ENCODE measurements at places on chromosomes 3 and 15. TPM values are rescaled to one million over a fixed set of nuclear protein-coding genes. Genes with fewer than 3 reads are reported as not detected.
A peak's percentile ranks its signal among the peaks of the same experiment; 100 is the strongest.

DNA sequence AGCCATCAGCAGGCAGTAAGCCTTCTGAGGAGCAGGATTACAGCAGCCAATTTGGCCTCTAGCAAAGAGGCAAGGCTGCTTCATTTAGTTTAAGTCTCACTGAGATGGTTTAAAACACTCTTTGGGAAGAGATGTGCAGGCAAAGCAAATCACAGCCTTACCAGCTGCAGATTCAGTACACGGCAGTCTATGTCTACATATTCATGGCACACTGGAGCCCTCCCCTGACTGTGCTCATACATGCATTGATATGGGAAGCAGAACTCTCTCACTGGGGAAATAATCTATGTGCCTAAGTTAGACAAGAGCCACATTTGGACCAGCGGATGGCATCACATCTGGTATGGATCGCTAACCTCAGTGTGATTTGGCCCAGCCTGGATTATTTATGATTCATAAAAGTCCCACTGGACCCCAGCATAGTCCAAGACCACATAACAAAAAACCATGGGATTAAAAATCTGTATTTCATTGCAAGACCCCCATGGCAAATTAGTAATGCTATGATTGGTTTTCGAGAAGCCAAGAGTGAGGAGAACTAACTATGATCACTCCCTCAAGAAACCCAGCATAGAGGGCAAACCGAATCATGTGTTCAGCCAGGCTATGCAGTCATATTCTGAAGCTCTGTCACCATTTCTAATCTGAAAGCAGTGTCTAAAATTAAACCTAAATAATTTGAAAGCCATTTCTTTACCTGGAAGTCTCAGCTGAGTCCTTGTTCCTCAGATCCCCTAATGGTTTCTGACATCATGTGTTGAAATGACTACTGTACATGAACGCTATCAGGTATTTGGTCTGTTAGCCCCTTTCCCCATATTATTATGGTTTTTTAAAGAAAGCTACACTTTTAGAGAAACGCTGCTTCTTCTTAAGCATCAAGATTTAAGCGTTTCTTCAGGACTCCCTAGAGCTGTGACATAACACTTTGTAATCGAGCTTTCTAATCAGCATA is 1.2 kb downstream of the PRICKLE2 start:
- no peak overlapping the region for H3K4me3 ChIP-seq
- peaks cover 8% of the 10 kb centered on the region for H3K4me1 ChIP-seq
- no peaks in the 10 kb centered on the region for H3K27me3 ChIP-seq
- no peaks in the 10 kb centered on the region for H3K36me3 ChIP-seq

DNA sequence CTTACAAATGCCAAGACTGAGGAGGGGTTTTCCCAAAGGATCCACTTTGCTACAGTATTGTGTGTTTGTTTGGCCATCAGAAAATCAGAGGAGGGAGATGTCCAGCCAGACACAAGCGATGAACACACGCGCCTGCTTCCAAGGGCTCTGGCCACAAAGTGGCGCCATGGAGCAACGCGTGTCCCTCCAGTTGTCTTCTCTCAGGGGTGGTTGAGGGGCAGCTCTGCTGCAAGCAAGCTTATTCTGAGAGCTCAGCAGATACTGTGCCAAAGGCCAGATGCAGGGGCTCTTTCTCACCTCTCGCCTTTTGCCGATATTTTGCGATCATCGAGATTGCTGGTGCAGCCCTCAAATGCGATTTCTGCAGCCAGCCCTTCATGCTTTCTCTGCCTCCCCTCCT is 88.9 kb upstream of the OSBPL11 start:
- no peaks in the 10 kb centered on the region for H3K27me3 ChIP-seq
- no peaks in the 10 kb centered on the region for H3K4me1 ChIP-seq
- no peaks in the 10 kb centered on the region for H3K36me3 ChIP-seq

DNA sequence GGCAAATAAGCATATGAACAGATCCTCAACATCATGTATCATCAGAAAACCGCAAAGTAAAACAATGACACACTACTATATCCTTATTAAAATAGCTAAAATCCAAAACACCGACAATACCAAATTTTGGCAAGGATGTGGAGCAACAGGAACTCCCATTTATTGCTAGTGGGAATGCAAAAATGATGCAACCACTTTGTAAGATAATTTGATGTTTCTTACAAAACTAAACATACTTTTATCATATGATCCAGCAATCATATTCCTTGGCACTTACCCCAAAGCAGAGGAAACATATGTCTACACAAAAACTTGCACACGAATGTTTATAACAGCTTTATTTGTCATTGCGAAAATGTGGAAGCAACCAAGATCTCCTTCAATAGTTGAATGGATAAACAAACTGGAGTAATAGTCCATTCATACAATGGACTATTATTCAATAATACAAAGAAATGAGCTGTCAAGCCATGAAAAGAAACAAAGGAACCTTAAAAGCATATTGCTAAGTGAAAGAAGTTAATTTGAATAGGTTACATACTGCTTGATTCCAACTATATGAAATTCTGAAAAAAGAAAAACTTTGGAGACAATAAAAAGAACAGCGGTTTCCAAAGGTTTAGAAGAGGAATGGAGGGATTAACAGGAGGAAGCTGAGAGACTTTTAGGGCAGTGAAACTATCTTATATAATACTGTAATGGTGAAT is 172.0 kb downstream of the VPS13C start:
- peak; percentile 26 for DNase-seq
- no peaks in the 10 kb centered on the region for H3K27me3 ChIP-seq
- H3K4me3 ChIP-seq = no peak overlapping the region

DNA sequence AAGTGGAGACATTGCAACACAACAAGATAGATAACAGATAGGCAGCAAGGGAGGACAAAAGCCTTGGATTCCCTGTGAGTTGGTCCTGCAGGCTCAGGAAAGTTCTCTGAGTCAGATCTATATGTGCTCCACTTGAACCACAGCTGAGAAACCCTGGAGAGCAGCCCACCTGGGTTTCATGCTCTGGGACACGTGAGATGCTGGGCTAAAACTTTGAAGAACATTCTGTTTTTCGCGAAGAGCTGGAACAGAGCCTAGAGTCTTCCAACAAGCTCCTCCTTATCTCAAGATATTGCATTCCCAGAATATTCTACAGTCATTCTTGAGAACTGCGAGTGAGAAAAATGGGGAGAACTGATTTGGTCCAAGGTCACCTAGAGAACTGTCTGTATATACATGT is 583.0 kb upstream of the ROBO1 start:
- H3K27me3 ChIP-seq = no peaks in the 10 kb centered on the region
- H3K36me3 ChIP-seq = no peaks in the 10 kb centered on the region
- H3K27ac ChIP-seq = no peak overlapping the region

GRCh38 chr15:42062284-42062806 is 32.0 kb downstream of the PLA2G4D start:
- no peak overlapping the region for H3K27ac ChIP-seq
- no peak overlapping the region for H3K4me3 ChIP-seq
- H3K4me1 ChIP-seq = peaks cover 2% of the 10 kb centered on the region
- no peaks in the 10 kb centered on the region for H3K36me3 ChIP-seq
- no peak for DNase-seq

DNA sequence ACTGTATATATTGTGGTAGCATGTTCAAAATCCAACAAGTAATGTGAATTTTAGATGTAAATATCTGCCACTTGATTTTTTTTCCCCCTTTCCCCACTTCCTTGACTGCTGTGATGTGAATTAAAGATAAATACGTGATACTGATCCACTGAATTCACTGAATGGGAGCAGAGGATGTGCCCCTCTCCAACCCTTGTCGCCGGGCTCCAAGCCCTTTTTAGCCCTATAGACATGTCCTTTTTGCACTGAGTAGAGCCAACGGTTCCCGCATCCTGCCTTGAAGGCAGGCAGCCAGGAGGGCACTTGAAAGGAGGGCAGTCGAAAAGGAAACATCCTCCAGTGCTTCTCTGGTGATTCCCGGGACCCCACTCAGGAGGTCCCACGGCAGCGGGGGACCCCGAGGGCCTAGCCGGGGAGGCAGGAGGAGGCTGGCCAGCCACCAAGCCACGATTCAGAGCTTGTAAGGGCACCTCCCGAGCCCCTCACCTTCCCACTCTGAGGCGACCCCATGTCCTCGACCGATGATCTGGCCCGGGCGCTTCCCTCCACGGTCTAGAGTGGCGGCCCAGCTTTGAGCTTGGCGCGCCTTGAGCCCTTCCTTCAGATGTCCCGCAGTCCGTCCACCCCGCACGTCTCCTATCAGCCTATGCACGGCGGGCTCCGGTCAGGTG is 901 bp upstream of the MANF start:
- no peaks in the 10 kb centered on the region for H3K27me3 ChIP-seq
- peak; percentile 47 for DNase-seq
- peaks cover 13% of the 10 kb centered on the region for H3K4me1 ChIP-seq
- H3K27ac ChIP-seq = peak overlapping the region; percentile 95
- peak overlapping the region; percentile 72 for H3K4me3 ChIP-seq
- H3K36me3 ChIP-seq = peaks cover 3% of the 10 kb centered on the region

- H3K27ac ChIP-seq = peak overlapping the region; percentile 79
- H3K4me3 ChIP-seq = peak overlapping the region; percentile 66
- H3K27me3 ChIP-seq = peaks cover 76% of the 10 kb centered on the region
- H3K4me1 ChIP-seq = peaks cover 6% of the 10 kb centered on the region
- no peaks in the 10 kb centered on the region for H3K36me3 ChIP-seq
- DNase-seq = peak; percentile 89
These were observed 1.2 kb downstream of the MECOM start for GRCh38 chr3:169662132-169662842.

DNA sequence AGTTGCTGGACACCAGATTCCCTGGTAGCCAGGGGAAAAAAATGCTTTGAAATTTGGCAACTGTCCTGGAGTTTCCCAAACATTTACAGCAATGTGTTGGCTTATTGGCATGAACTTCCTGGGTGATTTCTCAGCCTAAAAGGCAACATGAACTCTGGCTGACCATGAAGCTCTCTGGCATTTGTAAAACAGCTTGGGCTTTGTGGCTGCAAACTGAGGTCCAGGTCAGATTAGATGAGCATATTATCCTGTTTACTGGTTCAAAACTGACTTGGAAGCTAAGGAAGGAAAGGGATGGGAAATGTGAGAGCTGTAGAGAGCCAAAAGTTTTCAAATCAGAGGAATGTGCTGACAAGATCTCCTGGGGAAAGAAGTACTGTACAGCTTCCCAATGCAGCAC is 139.0 kb downstream of the P3H2 start:
- peak overlapping the region; percentile 11 for H3K27ac ChIP-seq
- DNase-seq = peak; percentile 92
- peaks cover 11% of the 10 kb centered on the region for H3K36me3 ChIP-seq
- H3K4me3 ChIP-seq = no peak overlapping the region
- no peaks in the 10 kb centered on the region for H3K27me3 ChIP-seq
- H3K4me1 ChIP-seq = no peaks in the 10 kb centered on the region

DNA sequence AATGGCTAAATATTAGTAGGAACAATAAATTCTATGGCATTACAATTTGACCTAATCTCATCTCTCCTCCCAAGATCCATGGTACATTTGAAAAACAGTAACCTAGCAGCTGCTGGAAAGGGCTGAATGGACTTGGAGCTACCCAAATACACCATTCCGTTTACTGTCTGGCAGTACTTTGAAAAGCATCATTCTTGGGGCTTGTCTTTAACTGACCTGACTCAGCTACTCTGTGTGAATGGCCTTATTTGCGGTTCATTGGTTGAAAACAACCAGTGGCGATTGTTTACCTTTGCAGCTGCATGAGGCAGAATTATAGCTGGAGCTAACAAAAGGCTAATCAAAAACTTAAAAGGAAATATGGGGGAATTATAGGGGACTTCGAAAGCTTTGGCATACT is 311.2 kb upstream of the MCTP2 start:
- DNase-seq = no peak
- no peaks in the 10 kb centered on the region for H3K4me1 ChIP-seq
- no peak overlapping the region for H3K4me3 ChIP-seq
- no peak overlapping the region for H3K27ac ChIP-seq
- no peaks in the 10 kb centered on the region for H3K27me3 ChIP-seq

DNA sequence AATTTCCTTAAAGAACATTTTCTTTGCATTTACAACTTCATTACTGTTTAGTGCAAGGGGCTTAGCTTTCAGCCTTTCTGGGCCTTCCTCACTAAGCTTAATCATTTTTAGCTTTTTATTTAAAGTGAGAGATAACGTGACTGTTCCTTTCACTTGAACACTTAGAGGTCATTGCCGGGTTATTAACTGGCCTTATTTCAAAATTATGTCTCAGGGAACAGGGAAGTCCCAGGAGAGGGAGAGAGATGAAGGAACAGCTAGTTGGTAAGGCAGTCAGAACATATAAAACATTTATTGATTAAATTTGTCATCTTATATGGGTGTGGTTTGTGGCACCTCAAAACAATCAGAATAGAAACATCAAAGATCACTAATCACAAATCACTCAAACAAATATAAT is 268.7 kb downstream of the TIGIT start:
- H3K4me3 ChIP-seq = no peak overlapping the region
- no peak for DNase-seq
- H3K36me3 ChIP-seq = no peaks in the 10 kb centered on the region
- no peak overlapping the region for H3K27ac ChIP-seq
- H3K4me1 ChIP-seq = peaks cover 4% of the 10 kb centered on the region

DNA sequence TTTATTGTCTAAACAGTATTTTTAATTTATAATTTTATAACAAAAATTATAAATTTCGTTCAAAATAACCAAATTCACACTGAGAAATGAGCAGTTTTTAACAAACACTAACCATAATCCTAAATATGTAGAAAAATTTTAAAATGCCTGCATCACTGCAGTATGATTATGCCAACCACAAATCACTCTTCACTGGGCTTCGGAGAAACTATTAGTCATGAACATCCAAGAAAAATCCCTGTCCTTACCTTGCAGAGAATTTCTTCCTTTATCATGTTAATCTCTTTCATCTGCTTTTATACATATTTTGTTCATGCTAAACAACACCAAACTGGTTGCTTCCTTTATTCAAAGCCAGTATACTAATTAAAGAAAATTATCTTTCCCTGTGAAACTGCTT is 511.0 kb upstream of the ALCAM start:
- no peak overlapping the region for H3K27ac ChIP-seq
- H3K27me3 ChIP-seq = no peaks in the 10 kb centered on the region
- H3K4me1 ChIP-seq = no peaks in the 10 kb centered on the region
- no peak for DNase-seq
- no peak overlapping the region for H3K4me3 ChIP-seq

- no peaks in the 10 kb centered on the region for H3K36me3 ChIP-seq
- H3K4me3 ChIP-seq = no peak overlapping the region
- no peak for DNase-seq
- no peaks in the 10 kb centered on the region for H3K27me3 ChIP-seq
- H3K27ac ChIP-seq = no peak overlapping the region
- H3K4me1 ChIP-seq = no peaks in the 10 kb centered on the region
These were observed 36.8 kb downstream of the EID1 start for GRCh38 chr15:48914717-48915116.

- no peak overlapping the region for H3K27ac ChIP-seq
- no peaks in the 10 kb centered on the region for H3K4me1 ChIP-seq
- H3K4me3 ChIP-seq = no peak overlapping the region
- no peak for DNase-seq
- H3K36me3 ChIP-seq = no peaks in the 10 kb centered on the region
These were observed 31.7 kb downstream of the ALCAM start for GRCh38 chr3:105398437-105398836.

GRCh38 chr3:48919215-48920138 is 835 bp downstream of the ARIH2 start:
- peak overlapping the region; percentile 93 for H3K27ac ChIP-seq
- H3K27me3 ChIP-seq = no peaks in the 10 kb centered on the region
- peak; percentile 44 for DNase-seq
- peak overlapping the region; percentile 91 for H3K4me3 ChIP-seq
- peaks cover 7% of the 10 kb centered on the region for H3K4me1 ChIP-seq

Gene ADGRG7
- 46.5 TPM for total RNA-seq

Gene GP9
- not detected for total RNA-seq

Gene MESP1
- total RNA-seq = 1.9 TPM

Gene SNTN
- total RNA-seq = 0.24 TPM

Gene PLSCR4
- 1.2 TPM for total RNA-seq

Gene SLC51B
- not detected for total RNA-seq

Gene CPNE9
- not detected for total RNA-seq

Gene EEF1AKMT4
- total RNA-seq = 4.3 TPM

Gene MAP3K13
- total RNA-seq = 19.1 TPM

Gene AMOTL2
- 103 TPM for total RNA-seq

Gene UROC1
- not detected for total RNA-seq
